ENCODE measurements at places on chromosomes 11 and 22. TPM values are rescaled to one million over a fixed set of nuclear protein-coding genes. Genes with fewer than 3 reads are reported as not detected.

Gene PRODH
- polyA plus RNA-seq: 1.5 TPM

Gene NEFH
- 0.29 TPM for polyA plus RNA-seq

Gene SCGB1D2
- polyA plus RNA-seq: not detected

Gene PIWIL4
- 0.29 TPM for polyA plus RNA-seq

Gene OR52N4
- polyA plus RNA-seq: not detected

Gene CASP5
- not detected for polyA plus RNA-seq

- DNase-seq: no peak
Observed at GRCh38 chr22:44385781-44386180, 73.0 kb upstream of the SHISAL1 start.

DNA sequence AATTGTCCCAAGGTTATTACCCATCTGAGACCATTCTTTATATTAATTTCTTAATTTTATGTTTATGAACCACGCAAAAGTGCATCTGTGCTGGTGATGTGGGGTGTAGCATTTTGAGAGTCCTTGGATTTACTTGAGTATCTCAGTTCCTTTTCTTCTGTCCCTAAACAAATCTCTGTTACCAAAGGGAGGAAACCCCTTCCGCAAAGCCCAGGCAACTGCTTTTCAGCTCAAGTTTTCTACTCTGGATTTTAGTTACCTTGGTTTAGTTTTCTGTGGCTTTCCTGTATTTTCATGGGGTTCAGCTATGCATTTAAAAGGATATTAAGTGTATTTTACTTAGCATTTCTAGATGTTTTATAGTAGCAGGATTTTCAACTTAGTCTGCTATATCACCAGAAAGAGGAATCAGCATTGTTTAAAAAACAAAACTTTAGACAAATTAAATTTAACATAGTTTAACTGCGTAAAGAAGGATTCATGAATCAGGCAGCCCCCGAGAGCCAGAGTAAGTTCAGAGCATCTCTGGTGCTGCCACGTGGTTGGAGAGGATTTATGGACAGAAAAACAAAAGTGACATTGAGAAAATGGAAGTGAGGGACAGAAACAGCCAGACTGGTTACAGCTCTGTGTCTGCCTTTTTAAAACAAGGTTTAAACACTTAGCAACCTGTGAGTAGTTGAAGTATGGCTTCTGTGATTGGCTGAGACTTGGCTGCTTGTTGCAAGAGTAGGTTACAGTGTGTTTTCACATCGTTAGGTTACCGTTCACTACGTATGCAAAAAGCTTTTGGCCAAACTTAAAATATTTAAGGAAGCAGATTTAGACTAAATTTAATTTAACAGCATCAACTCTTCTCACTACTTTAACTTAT, 9.6 kb downstream of the ADM start:
- peak; percentile 87 for DNase-seq

DNA sequence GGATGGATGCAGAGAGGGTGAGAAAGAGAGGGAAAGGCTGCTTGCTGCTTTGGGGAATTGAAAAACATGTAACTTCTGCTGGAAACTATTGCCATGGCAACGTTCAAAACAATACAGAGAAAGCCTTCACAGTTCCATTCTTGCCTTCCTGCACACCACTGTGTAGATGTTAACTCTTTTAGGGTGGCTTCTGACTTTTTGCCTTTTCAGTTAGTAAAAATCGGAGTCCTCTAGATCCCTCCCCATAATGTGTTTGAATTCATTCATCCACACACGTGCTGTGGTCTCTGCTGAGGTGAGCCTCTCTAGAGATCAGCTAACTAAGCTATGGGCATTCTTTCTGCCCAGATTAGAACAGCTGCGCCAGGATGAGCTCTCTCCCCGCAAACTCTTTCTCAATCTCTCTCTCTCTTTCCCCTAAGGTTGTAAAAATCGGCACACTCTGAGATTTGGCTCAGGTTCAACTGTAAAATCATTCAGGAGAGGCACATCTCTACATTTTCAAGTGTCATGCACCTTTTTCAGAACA, 1178.3 kb downstream of the LRRC4C start:
- DNase-seq: no peak

- no peak for DNase-seq
Observed at GRCh38 chr11:33507967-33508366, 192.7 kb downstream of the C11orf91 start.

DNA sequence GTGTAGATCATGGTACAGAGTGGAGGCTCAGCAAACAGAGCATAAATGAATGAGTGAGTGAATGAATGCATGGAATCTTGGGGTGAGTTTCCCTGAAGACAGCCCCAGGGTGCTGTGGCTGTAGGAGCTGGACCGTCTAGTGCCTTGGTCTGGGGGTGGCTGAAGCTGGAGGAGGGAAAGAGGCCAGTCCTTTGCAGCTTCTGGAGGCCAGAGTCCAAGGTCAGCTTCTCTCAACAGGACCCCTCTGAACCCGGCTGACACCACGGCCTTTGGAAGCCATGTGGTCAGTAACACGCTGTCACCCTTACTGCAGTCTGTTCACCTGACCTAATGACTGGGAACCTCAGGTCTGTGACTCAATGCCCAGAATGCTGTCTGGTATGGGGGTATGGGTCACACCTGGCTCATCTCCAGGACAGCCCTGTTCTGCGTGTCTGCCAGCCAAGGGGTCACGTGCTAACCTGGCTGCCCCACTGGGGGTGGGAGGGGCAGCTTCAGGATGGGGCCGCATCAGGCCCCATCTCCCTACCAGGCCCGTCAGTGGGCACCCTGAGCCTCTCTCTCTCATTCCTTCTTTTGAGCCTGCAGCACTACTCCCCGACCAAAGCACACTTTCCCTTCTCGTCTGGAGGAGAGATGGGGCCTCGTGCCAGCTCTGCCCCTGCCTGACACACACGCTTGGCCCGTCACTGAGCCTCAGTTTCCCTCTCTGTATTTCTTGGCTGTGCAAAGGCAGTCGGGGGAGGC, 24.1 kb upstream of the CHKA start:
- DNase-seq: peak; percentile 53

DNA sequence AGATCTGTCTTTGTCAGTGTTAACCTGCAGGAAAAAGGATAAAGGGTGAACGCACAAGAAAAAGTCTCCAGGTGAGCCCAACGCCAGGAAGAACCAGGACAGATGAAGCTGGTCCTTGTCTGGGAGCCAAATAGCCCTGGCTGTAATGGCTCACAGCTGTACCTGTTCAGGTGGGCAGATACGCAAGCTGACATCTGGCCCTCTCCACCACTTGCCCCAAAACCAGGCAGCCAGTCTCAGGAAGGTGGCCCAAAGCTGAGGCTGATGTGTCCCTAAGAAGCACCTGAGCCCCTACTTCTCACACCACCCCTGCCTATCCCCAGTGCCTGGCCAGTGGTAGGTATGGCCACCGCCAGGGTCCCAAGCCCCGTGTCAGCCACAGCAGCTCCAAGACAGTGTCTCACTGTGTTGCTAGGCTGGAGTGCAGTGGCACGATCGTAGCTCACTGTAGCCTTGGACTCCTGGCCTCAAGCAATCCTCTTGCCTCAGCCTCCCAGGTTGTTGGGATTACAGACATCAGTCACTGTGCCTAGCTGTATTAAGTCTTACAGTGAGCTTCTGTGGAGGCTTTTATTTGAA, 14.8 kb downstream of the TOP3B start:
- DNase-seq: no peak

- DNase-seq: no peak
Observed at GRCh38 chr22:20868025-20868962, 9.5 kb downstream of the SNAP29 start.

DNA sequence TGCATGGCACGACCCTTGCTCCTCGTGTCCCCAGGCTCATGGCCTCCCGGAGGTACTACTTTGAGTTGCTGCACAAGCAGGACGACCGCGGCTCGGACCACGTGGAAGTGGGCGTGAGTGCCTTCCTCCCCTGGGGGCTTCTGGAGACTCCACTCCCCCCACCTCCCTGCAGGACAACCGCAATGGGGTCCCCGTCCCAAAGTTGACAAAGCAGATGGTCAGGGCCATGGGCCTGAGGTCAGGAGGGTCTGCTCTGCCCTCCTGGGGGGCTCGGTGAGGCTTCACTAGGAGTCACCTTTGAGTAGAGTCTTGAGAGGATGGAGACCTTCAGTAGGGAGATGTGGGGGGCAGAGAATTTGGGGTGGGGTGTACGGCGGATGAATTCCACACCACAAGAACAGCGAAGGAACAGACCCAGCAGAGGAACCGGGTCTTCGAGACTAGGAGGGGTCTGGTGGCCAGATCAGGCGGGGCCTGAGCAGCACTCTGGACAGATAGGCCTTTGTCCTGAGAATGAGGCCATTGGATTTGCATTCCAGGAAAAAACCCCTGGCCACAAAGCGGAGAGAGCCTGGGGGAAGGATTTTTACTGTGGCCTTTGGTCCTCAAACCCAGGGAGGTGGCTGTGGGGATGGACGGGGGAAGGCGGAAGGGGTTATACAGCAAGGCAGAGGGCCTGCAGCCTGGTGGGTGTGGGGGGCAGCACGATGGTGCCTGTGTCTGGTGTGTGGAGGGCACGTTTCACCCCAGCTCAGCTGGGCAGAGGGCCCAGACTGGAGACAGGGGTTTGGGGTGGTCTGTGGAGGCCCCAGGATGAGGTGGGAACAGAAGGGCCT, 4.6 kb downstream of the B4GALNT4 start:
- DNase-seq: no peak

DNA sequence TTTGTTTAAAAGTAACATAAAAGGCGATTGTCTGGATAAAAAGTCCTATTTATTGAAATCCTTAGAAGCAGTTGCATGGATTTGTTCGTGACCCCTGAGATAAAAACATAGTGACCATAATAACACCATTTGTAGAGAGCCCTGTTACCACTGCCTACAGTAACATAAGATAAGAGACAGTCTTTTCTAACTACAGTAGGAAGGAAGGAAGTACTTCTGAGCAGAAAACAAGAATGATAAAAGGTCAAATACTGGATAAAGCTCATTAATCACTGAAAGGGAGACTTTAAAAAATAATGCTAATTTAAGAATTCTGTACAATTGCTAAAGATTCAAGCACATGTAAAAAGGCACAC, 47.1 kb upstream of the SOX6 start:
- DNase-seq: no peak

GRCh38 chr11:1099519-1100355, 25.1 kb downstream of the MUC2 start:
- DNase-seq: no peak

DNA sequence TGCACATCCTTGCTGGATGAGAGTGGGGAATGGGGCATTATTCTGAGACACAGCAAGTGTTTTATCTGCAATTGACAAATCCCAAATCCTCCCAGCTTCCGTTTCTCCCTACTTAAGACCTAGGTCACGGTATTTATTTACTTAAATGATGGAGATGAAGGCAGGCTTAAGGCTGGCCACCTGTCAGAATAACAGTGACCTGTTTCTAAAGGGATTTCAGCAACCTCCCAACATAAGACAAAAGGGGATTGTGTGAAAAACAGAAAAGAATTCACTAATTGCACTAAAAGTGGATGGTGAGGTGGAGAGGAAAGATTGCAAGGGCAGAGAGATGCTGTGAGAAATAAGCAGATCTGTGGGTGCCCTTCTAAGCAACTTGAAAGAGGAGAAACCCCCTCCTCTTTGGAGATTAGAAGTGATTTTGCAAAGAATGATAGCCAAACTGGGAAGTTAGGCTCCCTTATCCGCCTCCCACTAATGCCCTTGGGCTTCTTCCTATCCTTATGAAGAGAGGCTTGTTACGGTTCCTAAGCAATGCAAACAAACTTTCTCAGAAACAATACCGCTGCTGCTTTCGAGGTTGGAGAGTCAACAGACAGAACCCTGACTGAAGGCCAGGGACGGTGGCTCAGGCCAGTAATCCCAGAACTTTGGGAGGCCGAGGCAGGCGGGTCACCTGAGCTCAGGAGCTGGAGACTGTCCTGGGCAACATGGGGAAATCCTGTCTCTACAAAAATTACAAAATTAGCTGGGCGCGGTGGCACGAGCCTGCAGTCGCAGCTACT, 84.3 kb downstream of the ARL14EP start:
- no peak for DNase-seq

- DNase-seq: no peak
Observed at GRCh38 chr22:40204321-40205116, 26.8 kb downstream of the TNRC6B start.

DNA sequence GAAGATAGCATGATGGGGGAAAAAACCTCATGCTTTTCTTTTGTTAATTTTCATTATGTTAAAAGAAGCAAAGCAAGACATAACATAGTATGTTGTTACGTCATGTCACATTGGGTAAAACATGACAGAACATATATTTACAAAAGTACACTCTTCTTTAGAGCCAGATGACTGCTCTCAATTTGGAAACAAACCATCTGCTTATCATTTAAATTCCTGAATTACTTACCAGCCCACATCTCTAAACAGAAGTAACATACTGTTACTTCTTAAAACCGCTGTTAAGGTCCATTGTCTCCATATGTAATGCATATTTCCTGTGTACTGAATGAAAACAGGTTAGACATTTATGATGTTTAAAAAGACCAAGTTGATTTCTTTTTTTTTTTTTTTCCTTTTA, 100.0 kb downstream of the TMEM135 start:
- DNase-seq: no peak

DNA sequence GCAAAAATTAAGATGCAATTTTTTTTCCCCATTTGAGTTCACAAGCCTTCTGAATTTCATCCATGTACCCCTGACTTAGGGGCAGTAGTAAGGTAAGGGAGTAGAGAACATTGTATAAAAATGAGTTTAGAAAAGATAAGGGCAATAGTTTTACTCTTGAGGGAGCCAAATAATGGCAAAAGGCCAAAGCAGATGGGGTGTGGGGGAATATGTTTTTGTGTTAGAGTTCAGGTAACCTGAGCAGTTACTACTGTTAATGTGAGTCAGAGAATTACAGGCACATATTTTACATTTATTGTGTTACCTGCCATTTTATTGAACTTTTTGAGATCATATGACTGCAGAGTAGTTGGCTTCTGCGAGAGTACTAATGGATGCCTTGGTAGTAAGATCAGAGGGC, 3.1 kb downstream of the EED start:
- DNase-seq: no peak

DNA sequence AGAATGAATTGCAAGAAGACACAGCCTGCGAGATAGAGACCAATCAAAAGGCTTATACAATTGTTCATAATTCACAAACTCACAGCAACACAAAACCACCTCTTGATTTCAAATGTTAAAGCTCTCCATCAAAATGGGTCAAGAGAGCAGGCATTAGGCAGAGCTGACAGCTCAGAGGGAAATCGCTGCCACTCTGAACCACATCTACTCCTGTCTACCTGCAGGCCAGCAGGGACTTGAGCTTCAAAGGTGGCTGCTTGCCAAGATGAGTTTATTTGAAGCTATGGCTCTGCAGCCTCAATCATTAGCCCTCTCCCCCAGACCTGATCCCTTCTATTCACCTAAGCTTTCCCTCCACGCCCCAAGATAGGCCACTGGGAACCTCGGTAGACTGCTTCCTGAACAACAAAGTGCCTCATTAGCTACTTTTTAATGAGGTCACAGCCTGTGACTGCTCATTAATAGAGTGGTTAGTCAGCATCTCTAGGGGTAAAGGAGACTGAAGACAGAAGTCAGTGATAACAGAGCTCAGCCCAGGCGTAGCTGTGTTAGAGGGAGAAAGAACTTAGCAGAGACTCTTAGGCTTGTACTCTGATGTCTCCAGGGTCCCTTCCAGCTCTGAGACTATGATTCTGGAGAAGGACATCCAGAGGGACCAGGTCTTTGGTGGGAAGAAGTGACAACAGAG, 21.2 kb upstream of the OR10A5 start:
- no peak for DNase-seq

Measured in A549 (cell line).